ENCODE measurements at places on chromosomes 7 and 10.

- DNase-seq = peak; percentile 93
These were observed at the start of gene RHOBTB1 for GRCh38 chr10:60944058-60944909. Gene RHOBTB1 (minus strand): TSS chr10:60944185. CDS start chr10:60911542, 32,643 bp downstream.

- no peak for DNase-seq
These were observed 31.1 kb upstream of the SLF2 start for GRCh38 chr10:100881556-100882213.

GRCh38 chr7:140403878-140404564 lies at the start of gene RAB19:
Gene RAB19 (plus strand): TSS chr7:140404058. CDS start chr7:140407647, 3,589 bp downstream.
- DNase-seq = peak; percentile 69

DNA sequence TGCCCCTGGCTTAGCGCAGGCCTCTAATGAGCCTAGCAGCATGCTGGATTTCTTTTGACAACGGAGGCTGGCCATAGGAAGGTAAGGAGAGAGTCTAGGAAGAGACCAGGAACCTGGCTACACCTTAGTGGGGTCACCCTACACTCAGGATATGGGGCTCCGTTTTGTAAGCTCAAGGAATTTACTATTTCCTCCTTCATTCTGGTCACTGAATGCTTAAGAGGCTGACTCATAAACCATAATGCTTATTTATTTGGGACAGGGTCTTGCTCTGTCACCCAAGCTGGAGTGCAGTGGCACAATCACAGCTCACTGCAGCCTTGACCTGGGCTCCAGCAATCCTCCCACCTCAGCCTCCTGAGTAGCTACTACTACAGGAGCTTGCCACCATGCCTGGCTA lies 38.4 kb downstream of the CARD11 start:
- DNase-seq = no peak

GRCh38 chr10:26650406-26650805 lies 47.1 kb upstream of the PDSS1 start:
- no peak for DNase-seq
